ENCODE measurements at places on chromosomes 12 and 14. TPM values are rescaled to one million over a fixed set of nuclear protein-coding genes. Genes with fewer than 3 reads are reported as not detected.

The WIF1 gene
- total RNA-seq, result 97.0 TPM

The FOXG1 gene
- total RNA-seq, result not detected

- DNase-seq, result no peak
Observed at GRCh38 chr12:1176191-1176590, 185.2 kb downstream of the ERC1 start.

DNA sequence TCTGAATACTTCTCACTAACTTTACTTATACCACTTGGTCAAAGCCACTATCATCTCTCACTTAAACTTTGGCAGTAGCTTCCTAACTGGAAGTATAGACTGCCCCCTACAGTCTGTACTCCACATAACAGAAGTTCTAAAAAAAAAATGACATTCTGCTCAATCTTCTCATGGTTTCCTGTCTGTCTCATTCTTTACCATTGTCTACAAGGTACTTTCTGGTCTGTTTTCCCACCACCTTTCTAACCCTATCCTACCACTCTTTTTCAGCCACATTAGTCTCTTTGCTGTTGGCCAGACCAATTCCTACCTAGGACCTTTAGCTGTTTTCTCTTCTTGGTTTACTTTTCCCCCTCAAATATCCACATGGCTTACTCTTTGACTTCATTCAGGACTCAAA is 14.7 kb downstream of the CPSF6 start:
- no peak for DNase-seq

GRCh38 chr12:104459368-104459909 is 2.7 kb downstream of the CHST11 start:
- DNase-seq, result no peak

- DNase-seq, result no peak
Observed at GRCh38 chr14:87896393-87897380, 96.3 kb downstream of the GALC start.

DNA sequence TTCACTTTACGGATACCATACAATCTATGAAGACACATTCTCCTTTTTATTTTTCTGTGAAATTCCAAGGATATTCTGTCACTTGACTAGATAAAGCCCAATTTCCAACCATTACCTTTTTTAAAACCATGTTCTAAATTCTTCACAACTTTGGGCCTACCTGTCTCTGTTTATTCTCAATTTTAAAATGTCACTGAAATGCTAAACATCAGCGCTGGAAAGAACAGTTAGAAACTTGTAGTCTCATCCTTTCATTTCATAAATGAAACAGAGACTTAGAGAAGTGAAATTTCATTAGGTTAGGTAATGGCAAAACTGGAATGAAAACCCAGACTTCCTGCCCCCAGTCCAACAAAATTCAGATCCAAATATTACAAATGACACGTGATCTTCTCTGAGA is 396.2 kb downstream of the CCDC91 start:
- no peak for DNase-seq

DNA sequence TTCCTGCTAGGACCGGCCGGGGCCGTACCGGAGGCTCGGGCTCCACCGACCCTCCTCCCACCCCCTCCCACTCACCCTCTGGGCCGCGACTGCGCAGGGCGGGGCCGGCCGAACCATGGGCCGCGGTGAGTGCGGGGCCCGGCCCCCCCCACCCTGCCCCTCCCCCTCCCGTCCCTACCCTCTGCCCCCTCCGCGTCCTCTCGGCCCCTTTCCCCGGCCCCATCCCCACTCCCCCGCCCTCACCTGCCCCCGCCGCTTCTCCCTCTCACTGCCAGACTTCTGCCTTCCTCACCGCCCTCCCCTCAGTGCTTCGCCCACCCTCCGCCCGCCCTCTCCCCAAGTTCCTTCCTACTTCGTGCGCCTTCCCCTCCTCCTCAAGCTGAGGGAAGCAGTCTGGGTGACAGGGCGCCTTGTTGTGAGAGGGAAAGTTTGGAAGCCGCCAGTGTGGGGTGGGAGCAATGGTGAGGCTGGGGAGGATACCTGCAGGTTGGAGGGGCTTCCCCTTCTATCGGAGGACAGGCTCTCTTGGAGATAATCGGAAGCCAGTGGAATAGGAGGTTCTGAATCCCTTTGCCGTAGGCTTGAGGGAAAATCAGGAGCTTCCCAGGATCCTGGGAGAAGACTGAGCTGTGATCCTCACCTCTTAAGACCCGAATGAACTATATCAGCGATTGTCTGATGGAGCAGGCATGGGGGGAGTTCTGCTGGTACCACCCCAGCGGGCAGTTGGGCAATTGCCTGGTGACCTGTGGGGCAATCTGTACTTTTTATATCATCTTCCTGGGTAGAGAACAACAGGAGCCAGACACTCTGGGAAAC is 472 bp downstream of the MBD6 start:
- DNase-seq, result peak; percentile 86
